ENCODE measurements at places on chromosomes 13 and 19.

DNA sequence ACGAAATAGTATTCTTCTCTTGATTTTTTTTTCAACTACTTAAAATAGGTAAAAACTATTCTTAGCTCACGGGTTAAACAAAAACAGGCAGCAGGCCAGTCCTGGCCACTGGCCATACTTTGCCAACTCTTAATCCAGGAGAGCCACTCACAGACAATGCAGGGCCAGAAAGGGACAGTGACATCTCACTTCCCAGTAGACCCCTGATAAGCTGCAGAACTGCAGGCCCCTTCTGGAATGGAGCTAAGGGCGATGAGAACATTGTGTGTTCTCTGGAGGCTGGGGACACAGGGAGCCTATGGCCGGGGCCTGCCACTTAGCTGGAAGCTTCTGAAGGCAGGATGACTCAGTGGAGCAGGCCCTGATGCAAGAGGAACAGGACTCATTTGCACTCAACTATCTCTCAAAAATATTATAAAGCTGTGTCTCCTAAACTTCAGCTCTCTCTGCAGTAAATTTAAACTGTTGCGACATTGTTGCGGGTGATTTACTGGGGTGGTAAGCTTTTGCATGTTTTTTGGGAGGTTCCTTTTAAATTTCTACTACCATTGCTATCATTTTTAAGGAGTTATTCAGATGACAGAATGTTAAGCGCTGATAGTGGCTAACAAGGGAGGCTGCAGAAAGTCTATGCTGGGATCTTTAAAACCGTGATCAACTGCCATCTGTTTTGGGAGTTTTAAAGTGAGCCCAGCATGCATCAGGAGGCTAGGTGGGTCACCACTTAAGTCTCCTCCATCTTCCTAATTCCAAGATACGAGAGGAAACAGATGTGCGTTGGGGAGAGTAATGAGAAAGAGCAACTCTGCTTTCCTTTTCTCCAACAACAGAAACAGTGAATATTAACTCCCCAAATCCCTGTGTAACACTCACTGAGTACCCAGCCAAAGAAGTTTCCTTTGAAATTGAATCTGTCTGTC lies 33.2 kb upstream of the KATNAL1 start:
- no peak for DNase-seq

DNA sequence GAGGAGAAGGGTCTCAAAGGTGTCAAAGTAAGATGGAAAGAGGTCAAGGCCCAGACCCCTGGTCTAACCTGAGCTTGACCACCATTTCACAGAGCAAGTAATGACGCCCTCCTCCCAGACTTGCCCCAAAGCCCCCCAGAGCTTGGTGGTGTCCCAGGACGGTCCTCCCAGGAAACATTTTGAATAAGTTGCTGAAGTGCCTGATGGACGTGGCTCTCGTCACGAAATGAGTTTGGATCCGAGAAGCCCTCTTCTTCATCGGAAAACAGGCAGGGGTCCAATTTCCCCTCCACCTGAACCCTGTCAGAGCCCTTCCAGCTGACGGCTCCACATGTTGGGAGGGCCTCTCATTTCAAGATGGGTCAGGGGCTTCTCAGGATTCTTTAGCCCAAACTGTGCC lies 54.5 kb upstream of the TPM4 start:
- DNase-seq = no peak

DNA sequence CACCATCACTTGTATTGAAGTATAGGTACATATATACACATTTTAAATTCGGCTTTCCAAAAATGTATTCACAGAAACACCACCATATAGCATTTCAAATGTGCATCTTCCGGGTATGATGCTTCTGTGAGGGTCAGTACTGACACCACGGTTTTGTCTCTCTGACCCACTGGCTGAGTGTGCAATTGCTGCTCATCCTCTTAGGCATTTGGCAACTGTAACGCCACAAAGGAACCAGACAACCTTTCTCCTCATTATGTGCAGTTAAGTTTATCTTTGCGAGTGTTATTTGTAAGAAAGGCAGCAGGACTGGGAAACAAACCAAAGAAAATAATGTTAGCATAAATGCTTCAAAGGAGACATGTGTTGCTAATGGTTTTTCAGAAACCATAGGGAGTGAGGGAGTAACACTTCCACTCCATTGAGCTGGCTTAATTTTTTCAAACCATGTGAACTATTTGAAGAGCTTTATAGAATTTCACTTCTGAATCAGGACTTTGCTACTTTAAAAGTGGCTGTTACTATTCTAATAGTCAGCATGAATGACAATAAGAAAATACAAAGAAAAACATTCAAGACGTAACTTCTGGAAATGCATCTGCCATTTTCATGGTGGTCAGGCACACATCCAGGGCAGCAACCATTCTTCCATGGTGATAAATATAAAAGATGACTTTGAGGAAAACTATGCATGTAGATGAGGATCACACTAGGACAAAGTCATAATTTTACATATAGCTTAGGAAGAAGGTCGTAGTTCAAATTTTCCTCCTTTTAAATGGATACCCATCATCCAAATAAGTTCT lies 423.3 kb downstream of the MZT1 start:
- no peak for DNase-seq

GRCh38 chr13:24185591-24186232 lies 25.2 kb downstream of the SPATA13 start:
- DNase-seq = no peak

DNA sequence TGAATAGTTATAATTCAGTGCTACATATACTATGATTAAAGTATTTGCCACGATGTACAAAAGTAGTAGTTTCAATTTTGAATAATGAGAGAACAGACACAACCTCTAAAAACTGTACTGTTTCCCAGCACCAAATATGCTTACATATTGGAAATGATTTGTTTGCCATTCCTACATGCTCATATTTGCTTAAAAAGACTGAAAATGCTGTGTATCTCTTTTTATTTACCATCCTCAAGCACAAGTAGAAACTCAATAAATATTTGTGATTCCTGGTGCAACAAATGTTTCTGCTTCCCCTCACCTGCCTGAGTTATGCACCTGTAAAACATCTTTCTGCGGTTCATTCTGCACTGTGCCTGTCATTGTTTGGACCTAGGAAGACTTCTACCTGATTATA lies 512.2 kb downstream of the DCT start:
- DNase-seq = no peak

GRCh38 chr13:75803164-75803611 lies 167.1 kb downstream of the LMO7 start:
- peak; percentile 25 for DNase-seq

DNA sequence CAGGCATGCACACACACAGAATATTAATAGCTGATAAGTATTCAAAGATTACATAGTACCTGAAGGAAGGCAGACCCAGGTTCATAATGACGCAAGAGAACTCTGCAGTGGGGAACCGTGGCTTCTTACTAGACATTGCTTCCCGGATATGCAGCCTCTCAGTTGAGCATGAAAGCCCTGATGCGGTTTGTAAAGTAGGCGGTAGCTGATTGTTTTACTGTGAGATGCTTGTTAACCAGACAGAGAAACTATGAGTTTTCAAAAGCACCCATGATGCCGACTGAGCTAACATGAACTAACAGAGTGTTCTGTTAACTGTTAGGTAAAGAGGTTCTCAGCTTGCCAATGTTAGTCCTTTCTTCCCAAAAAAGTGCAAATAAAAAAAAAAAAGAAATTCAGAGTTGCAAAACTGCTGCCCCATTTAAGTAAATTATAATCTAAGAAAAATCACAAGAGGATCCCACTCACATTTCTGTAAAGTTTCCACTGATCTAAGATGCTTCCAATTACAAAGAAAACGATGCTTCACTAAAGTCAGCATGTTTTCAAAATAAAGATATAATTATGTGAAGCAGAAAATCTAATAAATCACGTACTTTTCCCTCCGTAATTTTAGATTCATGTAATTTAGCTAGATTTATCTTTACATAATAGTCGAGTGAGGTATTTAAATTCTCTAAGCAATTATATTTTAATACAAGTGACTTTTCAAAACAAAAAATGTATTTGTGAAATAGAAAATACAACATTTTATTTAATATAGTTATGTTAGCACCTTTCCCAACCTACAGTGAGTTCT lies 2.2 kb downstream of the FLT1 start:
- peak; percentile 22 for DNase-seq

GRCh38 chr13:98974053-98974452 lies 3.8 kb downstream of the DOCK9 start:
- no peak for DNase-seq

GRCh38 chr19:34282611-34283519 lies 28.5 kb downstream of the GARRE1 start:
- DNase-seq = no peak

DNA sequence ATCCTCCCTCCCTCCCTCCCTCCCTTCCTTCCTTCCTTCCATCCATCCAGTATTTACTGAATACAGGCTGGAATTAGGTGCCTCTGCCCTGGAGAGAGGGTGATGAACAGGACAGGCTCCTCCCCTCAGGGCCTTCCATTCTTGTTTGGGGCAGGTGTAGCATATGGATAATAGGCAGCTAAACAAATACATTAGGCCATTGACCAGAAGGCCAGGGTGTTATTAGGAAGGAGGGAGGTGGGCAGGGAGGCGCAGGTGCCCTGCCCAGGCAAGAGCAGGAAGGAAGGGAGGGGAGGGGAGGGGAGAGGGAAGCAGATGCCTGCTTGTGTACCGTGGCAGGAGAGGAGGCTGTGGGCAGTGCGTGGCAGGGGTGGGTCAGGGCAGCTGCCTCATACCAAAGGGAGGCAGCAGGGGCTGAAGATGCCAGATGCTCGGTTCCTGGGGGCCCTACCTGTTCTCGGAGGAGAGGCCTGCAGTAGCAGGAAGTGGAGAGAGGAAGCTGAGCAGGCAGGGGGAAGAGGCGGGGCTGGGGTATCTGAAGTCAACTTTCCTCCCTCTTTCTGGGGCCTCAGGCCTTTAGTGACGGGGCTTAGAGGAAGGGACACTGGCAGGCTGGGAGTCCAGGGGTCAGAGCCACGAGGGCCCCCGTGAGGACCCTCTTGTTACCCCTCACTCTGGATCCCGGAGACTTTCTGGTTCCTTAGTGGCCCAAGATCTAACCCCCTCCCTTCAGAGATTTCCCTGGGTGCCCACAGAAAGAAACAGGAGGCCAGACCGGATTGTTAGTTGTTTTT lies at the start of gene RINL:
RINL (minus strand) TSS at position 495 of the 794 bp plus-strand sequence. CDS start 1,533 bp downstream, outside the sequence.
- peak; percentile 78 for DNase-seq

DNA sequence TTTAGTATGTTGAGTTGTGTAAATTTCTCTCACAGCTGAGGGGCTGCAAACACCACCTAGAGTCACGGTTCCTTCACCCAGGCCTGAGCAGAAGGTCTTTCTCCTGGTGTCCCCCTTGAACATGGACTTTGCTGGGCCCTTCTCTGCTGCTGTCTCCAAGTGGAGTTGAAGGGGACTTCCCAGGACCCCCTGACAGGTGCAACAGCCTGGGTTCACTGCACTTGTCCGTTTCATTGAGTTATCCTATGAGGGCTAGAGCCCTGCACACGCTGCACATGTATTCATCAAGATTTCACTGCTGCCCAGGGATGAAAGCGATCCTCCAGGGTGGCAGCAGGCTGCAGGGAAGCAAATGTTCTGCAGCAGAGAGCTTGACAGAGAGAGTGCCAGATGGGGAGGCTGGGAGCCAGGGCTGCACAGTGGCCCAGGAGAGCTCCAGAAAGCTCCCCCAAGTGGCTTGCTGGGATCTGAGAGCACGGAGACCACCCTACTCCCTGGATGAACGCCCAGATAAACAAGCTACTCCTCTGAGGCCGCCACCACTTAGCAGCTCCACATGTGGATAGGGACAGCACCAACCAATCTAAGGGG lies 10.3 kb downstream of the TMEM272 start:
- DNase-seq = no peak

GRCh38 chr13:34990399-34991214 lies 48.5 kb downstream of the NBEA start:
- no peak for DNase-seq

DNA sequence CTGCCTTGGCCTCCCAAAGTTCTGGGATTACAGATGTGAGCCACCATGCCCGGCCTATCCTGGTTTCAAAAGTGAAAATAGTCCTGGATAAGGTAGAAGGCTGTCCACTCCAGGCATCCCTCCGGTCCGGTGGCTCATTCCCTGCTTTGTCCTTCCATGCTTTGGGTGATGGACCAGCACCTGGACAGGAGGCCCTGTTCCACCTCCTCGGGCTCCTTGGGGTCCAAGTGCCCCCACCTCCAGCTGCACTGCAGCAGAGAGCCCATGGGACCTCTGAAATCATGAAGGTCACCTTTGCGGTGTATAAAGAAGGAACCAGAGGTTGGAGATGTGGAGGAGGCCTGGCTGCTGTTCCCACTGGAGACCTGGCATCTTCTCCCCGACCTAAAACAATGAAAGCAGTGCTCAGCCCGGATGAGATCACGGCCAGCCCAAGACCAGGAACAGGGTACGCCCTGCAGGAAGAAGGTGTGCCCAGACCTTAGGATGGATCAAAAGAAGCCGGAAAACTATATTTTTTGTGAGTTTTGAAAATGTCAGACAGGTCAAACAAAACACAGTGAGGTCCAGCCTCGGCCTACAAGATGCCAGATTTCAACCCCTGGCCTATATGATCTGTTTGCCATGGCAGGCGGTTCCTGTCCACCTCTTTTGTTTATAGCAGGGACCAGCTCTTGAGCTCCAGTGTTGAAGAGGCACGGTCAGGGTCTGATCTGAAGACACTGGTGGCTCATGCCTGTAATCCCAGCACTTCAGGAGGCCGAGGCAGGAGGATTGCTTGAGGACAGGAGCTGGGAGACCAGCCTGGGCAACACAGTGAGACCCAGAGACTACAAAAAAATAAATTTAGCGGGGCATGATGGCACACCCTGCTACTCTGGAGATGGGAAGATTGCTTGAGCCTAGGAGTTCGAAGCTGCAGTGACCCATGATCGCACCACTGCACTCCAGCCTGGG lies 5.8 kb downstream of the LSR start:
- DNase-seq = no peak

DNA sequence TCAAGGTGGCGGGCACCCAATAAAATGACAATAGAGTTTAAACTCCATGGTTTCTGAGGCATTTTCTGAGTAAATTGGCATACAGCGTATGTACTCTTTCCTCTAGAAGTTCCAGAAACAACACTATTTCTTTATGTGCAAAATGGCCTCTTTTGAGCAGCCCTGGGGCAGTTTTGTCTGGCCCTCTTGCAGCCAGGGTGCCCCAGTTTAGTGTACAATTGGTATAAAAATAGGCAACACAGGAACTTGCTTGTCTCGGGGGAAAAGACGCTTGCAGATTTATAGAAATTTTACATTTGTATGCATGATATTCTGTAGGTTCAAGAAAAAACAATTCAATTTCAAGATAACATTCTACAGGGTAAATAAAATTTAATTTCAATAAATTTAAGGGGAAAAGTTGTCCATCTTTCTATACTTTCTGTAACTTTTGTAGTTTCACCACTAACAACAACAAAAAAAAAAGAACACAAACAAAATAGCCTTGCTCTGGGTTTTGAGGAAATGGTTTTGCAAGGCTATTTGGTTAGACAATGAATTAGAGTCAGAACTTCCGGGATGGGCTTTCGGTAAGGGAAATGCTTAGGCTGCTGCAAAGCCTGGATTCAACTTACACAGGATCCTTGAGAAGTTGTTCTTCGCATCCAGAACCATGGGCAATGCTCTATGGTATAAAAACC lies 45.3 kb downstream of the LRCH1 start:
- DNase-seq = no peak

- no peak for DNase-seq
Observed at GRCh38 chr19:22532388-22533300, 101.5 kb upstream of the ZNF492 start.

All from CD4-positive, alpha-beta T cell treated with Interleukin-12 subunit alpha and Interleukin-12 subunit beta, for 1 hour (primary cell).